ENCODE measurements at places on chromosomes 2 and 18.

DNA sequence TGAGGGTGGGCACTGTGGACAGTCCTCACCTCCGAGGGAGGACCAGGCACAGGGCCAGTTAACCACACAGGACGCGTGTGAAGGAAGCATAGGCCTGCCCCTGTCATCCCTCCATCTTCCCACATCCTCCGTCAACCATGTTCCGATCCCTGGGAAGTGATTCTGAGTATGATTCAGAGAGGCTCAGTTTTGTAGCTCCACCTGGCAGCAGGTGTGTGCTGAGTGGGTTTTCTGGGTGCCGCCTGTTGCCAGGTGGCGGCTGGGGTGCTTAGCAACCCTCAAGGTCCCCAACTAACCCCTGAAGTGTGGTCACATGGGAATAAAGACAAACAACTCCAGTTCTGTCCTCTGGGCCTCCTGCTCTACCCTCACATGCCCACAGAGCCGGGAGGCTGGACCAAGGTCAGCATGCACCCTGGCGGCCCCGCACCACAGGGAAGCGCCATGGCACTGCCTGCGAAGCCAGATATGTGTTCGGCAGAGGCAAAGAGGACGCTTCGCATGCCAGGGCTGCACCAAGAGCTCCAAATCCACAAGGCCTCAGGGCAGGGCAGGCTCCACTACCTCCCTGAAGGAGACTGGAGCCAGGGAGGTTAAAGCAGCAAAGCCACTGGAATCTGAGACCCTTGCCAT lies 60.0 kb downstream of the ADCY3 start:
- DNase-seq = no peak

DNA sequence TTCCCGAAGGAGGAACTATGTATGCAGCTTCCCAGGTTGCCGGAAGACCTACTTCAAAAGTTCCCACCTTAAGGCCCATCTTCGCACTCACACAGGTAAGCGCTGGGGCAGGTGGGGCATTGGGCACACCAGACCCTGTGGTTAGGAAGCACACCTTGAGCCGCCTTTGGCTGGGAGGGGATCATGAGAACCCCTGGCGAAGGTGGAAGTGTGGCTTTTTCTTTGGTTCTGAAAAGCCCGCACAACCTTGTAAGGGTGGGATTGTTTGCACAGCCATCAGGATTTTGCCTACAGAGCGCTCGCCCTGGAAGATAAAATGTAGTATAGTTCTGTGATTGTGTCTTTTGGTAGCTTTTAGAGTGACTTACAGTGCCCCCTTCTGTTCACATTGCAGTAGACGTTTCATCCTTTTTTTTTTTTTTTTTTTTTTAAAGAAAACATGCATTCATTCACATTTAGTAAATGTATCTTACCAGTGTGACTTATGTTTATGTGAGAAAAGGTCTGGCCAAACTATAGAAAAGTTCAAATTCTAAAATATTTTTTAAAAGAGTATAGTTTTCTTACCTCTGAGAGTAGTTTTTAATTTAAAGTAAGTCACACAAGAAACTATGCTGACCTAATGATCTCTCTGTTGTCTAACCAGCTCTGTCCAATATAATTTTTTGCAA lies 5.3 kb downstream of the KLF11 start:
- no peak for DNase-seq

GRCh38 chr18:51013259-51013658 lies 16.8 kb upstream of the SMAD4 start:
- no peak for DNase-seq

- DNase-seq = peak; percentile 94
Observed at GRCh38 chr2:9752441-9753275, 90.6 kb upstream of the TAF1B start.

GRCh38 chr2:150167711-150168110 lies 319.8 kb downstream of the RND3 start:
- DNase-seq = no peak

DNA sequence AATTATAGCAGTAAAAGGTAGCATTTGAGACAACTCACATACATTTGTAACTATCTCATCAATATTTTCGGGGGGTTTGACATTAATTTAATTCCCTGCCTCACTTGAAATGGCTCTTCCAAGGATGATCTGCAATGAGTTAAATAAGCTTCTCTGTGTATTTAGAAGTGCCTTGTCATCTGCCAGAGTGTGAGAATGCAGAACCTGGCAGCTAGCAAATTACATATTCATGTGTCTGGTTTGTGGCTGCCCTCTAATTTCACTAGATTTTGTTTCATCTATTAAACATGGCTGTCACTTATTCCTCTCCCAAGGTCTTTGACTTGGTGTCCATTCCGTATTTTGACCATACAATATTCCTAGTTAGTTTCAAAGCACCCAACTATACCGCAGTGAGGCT lies 158.3 kb upstream of the CAVIN2 start:
- DNase-seq = no peak

DNA sequence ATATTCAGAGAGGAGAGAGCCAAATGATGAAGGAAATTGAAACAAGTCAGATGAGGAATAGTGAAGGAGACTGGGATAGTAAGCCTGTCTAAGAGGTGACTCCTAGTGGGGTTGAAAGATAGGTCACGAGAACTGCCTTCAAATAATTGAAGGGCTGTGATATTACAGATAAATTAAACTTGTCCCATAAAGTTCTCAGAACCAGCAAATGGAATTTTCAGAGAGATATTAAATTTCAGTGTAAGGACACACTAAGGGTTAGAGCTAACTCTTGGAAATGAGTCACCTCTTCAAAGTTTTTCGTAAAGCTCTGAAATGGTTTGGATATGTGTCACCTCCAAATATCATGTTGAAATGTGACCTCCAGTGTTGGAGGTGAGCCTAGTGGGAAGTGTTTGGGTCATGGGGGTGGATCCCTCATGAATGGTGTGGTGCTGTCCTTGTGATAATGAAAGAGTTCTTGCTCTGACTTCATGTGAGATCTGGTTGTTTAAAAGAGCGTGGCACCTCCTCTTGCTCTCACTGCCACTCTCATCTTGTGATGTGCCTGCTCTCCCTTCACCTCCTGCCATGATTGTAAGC lies 87.3 kb downstream of the BABAM2 start:
- peak; percentile 64 for DNase-seq

DNA sequence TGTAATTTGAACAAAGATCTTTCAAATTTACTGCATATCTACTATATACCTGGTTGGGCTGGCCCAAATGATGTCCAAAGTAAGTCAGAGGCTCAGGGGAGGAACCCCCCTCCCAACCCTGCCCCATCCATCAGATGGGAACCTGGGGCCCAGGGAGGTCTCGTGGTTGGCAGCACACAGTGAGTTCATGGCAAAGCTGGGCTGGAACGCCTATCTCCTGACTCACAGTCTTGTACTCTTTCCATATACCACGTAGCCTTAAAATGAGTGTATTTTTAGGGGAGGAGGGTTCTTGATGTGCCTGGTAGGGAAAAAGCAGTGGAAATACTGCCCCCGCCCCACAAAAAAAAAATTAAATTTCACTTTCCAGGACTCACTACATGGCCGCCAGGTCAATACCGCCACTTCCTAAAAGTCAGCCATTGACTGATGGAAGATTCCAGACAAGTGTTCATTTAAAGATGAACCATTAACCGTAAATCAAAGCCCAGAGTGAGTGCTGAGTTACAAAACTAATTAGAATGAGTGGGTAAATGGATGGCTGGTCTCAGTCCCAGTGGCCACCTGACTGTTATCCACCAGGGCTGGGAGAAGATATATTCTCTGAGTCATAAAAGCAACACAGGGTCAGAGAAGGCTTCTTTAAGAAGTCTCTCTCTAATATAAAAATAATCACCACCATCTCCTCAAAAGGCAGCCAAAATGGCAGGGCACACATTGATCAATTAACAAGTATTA lies 80.5 kb downstream of the ZBTB7C start:
- no peak for DNase-seq

- no peak for DNase-seq
Observed at GRCh38 chr2:134142903-134143302, 111.0 kb upstream of the MGAT5 start.

DNA sequence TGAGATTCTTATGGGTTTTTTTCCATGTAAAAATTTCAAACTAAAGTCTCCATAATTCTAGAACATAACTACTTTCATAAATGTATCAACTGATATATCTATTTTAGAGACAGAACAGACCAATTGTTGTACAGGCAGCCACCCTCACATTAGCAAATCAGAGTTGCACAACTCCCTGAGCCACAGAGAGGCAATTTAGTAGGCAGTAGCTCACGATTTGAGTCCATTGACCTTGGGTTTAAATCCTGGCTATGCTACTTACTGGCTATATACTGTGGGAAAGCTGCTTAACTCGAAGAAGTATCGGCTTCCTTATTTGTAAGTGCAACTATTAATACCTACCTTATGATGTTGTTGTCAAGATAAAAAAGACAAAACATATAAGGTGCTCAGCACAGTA lies 16.2 kb downstream of the MTIF2 start:
- no peak for DNase-seq

GRCh38 chr2:39547811-39548719 lies 111.0 kb upstream of the MAP4K3 start:
- DNase-seq = no peak

- peak; percentile 93 for DNase-seq
Observed at GRCh38 chr2:240565333-240566202, 2.7 kb upstream of the RNPEPL1 start.

DNA sequence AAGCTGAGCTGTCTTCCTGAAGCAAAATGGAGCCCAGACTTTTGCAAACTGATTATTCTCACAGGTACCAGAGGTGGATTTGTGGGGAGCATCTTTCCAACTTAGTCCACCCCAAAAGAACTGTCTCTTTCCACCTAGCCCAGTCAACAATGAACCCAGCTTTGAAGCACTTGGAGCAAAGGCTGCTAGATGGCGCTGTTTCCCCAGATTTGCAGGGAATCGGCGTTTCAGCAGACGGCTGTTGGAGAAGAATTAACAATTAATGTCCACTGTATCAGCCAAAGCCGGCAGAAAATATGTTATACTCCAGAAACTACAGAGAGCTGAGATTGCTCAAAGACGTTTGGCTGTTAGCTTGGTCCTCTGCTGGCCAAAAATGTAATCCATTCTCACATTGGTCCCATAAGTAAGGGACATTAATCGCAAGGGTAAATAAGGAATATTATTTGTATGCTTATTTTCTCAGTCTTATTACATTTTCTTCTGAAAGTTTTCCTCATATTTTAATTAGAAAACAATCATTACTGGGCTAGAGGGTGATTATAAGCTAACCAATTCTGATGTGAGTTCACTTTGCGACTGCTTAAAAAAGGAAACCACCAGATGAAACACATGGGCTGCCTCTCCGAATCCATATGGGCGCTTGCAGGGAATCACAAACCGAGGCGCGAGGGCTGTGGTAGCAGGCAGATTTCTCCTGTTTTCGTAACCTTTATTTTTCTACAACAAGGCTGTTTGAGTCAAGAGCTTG lies 423.8 kb upstream of the MEX3C start:
- DNase-seq = peak; percentile 42

- no peak for DNase-seq
Observed at GRCh38 chr18:3264362-3264761, 2.4 kb downstream of the MYL12B start.

GRCh38 chr18:26771524-26771923 lies 94.0 kb downstream of the AQP4 start:
- DNase-seq = no peak

GRCh38 chr18:79870301-79871025 lies 72.7 kb downstream of the KCNG2 start:
- DNase-seq = no peak

- peak; percentile 37 for DNase-seq
Observed at GRCh38 chr2:112794131-112794733, 9.9 kb upstream of the IL1A start.

DNA sequence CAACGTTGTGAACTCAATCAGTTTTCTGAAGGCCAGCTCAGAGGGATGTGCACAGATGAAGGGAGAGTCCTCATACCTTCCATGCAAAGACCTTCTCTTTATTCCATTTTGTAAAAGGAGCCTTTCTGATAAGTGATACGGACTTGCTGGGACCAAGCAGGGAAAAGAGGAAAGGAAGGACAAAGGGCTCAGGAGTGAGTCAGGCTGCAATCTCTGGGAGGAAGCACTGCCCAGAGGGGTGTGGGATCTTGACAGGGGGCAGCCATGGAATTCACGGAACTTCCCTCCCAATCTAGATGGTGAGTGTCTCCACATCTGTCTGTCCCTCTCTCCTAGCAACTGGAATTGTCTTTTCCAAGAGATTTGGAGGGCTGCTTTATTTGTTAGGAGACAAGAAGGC lies 281.4 kb upstream of the CELF4 start:
- DNase-seq = no peak

- DNase-seq = no peak
Observed at GRCh38 chr2:41940745-41941063, 107.1 kb upstream of the PKDCC start.

DNA sequence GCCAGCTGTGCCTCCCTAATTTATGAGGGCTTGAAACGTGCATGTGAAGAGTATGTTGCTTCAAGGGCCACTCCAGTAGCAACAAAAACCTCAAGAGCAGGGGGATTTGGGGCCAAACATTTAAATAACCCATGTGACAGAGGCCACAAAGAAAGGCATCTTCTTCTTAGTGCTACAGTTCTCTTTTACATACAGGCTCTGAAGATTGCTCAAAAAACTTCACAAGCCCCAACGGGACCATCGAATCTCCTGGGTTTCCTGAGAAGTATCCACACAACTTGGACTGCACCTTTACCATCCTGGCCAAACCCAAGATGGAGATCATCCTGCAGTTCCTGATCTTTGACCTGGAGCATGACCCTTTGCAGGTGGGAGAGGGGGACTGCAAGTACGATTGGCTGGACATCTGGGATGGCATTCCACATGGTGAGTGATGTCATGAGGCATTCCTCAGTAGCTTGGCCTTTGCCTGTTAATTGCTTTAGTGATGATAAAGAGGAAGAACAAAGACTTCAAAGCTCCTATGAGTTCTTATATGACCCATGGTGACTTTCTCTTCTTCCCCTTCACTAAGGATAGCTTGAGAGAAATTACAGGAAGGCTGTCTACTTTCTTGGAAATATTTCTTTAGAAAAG lies 40.1 kb downstream of the NRP2 start:
- no peak for DNase-seq

- no peak for DNase-seq
Observed at GRCh38 chr2:158512323-158512722, 55.6 kb downstream of the PKP4 start.

- no peak for DNase-seq
Observed at GRCh38 chr2:232073026-232073425, 111.5 kb downstream of the DIS3L2 start.

GRCh38 chr2:61356261-61356957 lies 114.5 kb downstream of the USP34 start:
- no peak for DNase-seq

- no peak for DNase-seq
Observed at GRCh38 chr18:2568605-2569004, 2.7 kb downstream of the METTL4 start.

DNA sequence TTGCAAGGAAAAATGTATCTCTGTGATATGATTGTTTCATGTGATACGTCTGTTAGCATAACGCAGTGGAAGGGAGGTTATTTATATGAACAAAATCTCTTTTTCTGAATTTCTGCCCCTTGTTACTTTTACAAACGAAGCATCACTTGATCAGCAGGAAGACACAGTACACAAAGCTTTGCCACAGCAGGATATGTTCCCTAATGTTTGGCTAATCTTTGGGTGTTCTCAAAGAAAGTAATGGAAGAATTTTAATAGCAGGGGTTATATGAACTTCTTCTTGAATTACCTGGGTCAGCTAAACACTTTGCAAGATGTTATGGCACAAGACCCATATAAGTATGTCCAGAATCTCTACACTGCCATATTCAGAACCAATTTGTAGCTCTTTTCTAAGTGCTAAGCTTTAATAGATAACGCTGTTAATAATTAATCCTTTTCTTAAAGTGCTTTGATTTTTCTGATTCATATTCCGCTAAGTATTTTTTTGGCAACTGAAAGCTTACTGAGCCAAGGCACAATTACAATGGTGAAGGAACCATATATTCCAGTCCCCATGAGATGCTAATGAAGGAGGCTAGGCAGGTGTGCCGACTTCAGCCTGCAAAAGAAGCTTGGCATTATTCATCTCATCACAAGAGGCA lies 33.2 kb upstream of the TRIB2 start:
- no peak for DNase-seq
